Immature natural killer cell (primary cell): ENCODE measurements at places on chromosomes 12 and 14. TPM values are rescaled to one million over a fixed set of nuclear protein-coding genes. Genes with fewer than 3 reads are reported as not detected.

DNA sequence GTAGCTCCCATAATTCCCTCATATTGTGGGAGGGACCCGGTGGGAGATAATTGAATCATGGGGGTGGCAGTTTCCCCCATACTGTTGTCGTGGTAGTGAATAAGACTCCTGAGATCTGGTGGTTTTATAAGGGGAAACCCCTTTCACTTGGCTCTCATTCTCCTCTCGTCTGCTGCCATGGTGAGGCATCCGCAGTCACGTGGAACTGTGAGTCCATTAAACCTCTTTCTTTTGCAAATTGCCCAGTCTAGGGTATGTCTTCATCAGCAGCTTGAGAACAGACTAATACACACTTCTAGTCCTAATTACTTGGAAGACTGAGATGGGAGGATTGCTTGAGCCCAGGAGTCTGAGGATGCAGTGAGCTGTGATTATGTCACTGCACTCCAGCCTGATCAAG is 64.4 kb downstream of the TMX1 start:
- H3K27me3 ChIP-seq, result peaks cover 11% of the 10 kb centered on the region
- no peak overlapping the region for H3K27ac ChIP-seq
- no peak overlapping the region for H3K4me3 ChIP-seq
- no peaks in the 10 kb centered on the region for H3K4me1 ChIP-seq
- H3K36me3 ChIP-seq, result no peaks in the 10 kb centered on the region
- DNase-seq, result no peak

GRCh38 chr12:2347844-2348481 is 295.2 kb downstream of the CACNA1C start:
- H3K4me3 ChIP-seq, result no peak overlapping the region
- no peaks in the 10 kb centered on the region for H3K36me3 ChIP-seq
- no peak for DNase-seq
- H3K4me1 ChIP-seq, result no peaks in the 10 kb centered on the region
- no peaks in the 10 kb centered on the region for H3K27me3 ChIP-seq

DNA sequence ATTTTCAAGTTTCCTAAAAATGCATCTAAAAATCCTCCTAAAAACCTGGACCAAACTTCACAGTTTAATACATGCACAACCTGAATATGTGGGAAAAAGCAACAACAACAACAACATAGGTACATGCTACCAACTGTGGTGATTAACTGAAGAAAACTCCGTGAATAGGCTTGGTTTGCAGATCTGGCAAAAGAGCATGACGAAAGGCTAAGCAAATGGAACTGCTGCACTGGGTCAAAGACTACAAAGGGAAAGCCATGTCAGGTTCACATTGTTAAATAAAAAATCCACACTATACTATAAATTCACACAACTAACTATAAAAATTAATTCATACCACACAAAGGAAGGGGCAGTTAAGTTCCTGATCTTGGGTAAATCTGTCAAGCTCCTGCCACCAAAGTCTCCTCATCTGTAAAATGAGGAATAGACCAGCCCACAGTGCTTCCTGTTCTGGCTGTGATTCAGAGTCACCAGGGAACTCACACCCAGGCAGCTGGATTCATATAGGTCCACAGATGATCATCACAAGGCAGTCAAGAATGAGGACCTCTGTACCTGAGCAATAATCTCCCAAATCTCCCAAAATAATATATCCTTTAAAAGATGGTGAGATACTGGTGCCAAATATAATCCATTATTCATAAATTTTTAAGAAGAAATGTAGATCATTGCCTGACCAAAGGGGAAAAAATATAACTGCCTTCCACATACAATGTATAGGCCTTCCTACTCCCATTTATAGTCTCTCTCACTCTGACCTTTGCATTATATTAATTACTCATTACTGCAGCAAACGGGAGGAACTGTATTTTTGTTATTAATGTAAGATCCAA is 7.0 kb downstream of the CORO1C start:
- H3K27me3 ChIP-seq, result no peaks in the 10 kb centered on the region
- H3K4me3 ChIP-seq, result no peak overlapping the region
- H3K4me1 ChIP-seq, result peaks cover 29% of the 10 kb centered on the region

GRCh38 chr14:106203438-106203837 is 677.1 kb downstream of the TMEM121 start:
- no peak overlapping the region for H3K27ac ChIP-seq
- no peaks in the 10 kb centered on the region for H3K4me1 ChIP-seq
- H3K4me3 ChIP-seq, result no peak overlapping the region
- H3K36me3 ChIP-seq, result no peaks in the 10 kb centered on the region
- DNase-seq, result no peak

Gene KRT71
- not detected for polyA plus RNA-seq

Gene JPH4
- not detected for polyA plus RNA-seq

Gene TMTC1
- not detected for polyA plus RNA-seq

Gene TMEM30B
- polyA plus RNA-seq, result 0.91 TPM

Gene DIO2
- polyA plus RNA-seq, result not detected

GRCh38 chr12:55698965-55699364 is 8.7 kb downstream of the ITGA7 start:
- H3K36me3 ChIP-seq, result no peaks in the 10 kb centered on the region
- no peak overlapping the region for H3K4me3 ChIP-seq
- H3K27me3 ChIP-seq, result peaks cover 6% of the 10 kb centered on the region
- H3K4me1 ChIP-seq, result no peaks in the 10 kb centered on the region

- H3K4me1 ChIP-seq, result no peaks in the 10 kb centered on the region
- no peak overlapping the region for H3K27ac ChIP-seq
- DNase-seq, result no peak
- no peaks in the 10 kb centered on the region for H3K27me3 ChIP-seq
- no peaks in the 10 kb centered on the region for H3K36me3 ChIP-seq
- no peak overlapping the region for H3K4me3 ChIP-seq
Observed at GRCh38 chr12:58870595-58870994, 49.7 kb downstream of the LRIG3 start.

DNA sequence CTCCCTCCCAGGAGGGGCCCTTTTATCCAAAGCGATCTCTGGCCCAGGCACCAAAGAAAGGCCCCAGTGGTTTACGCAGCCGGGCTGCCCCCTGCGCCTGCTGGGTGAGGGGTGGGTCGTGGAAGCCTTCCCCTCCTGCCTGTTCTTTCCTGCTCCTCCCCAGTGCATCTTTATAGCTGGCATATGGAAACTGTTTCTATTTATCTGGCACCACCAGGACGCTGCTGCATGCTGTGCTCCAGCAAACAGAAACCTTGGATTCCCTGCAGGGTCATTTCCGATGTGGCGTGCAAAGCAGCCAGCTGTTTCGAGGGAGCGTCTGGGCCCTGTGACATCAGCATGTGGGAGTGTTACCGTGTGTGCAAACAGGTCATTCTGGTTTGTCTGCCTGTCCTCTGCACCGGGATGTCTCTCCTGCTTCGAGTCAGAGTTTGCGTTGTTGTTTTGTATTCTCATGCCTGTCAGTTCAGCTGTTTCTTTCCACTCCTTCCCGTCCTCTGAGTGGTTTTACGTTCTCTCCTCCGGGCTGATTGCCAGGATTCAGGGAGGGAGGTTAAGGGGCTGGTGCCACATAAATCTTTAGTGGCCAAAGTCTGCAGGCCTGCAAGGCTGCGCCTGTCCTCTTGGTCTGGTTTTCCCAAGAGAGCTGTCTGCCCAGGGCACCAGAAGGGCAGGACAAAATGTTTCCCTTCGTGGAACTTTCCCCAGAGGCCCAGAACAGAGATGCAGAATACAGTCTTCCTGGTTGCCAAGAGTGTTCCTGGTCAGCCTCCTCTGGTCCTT is 24.6 kb downstream of the TPCN1 start:
- no peak overlapping the region for H3K27ac ChIP-seq
- H3K27me3 ChIP-seq, result peaks cover 3% of the 10 kb centered on the region
- H3K4me1 ChIP-seq, result no peaks in the 10 kb centered on the region
- no peaks in the 10 kb centered on the region for H3K36me3 ChIP-seq
- no peak for DNase-seq

Gene TAS2R43
- not detected for polyA plus RNA-seq

GRCh38 chr12:95413576-95413975 is 60.4 kb upstream of the METAP2 start:
- H3K4me3 ChIP-seq, result no peak overlapping the region
- DNase-seq, result no peak
- peaks cover 8% of the 10 kb centered on the region for H3K27me3 ChIP-seq
- H3K27ac ChIP-seq, result no peak overlapping the region

- no peak overlapping the region for H3K27ac ChIP-seq
- H3K36me3 ChIP-seq, result no peaks in the 10 kb centered on the region
- no peak for DNase-seq
Observed at GRCh38 chr14:104159990-104160389, 21.6 kb downstream of the KIF26A start.

Gene TMEM119
- not detected for polyA plus RNA-seq

DNA sequence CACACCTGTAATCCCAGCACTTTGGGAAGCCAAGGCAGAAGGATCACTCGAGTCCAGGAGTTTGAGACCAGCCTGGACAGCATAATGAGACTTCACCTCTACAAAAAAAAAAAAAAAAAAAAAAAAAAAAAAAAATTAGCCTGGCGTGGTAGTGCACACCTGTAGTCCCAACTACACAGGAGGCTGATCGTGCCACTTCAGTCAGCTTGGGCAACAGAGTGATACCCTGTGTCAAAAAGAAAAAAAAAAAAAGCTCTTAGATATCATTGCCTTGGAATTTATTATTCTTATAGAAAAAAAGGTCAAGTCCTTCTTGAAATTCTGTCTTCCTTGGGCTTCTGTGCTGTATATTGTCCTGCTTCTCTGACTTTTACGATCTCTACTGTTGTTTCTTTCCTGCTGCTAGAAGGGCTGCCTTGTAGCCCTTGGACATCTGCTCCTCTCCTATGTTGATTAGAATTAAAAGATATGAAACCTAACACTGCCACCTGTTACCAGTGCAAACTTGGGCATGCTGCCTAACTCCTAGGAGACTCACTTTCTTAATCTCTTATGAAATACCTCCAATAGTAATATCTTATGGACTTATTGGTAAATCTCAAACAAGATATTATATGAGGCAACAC is 5.7 kb downstream of the TMEM19 start:
- no peaks in the 10 kb centered on the region for H3K27me3 ChIP-seq
- no peak overlapping the region for H3K4me3 ChIP-seq
- H3K27ac ChIP-seq, result no peak overlapping the region
- H3K4me1 ChIP-seq, result peaks cover 18% of the 10 kb centered on the region
- no peak for DNase-seq

GRCh38 chr14:51180577-51180976 is 59.5 kb upstream of the TMX1 start:
- peaks cover 2% of the 10 kb centered on the region for H3K27me3 ChIP-seq
- H3K36me3 ChIP-seq, result no peaks in the 10 kb centered on the region
- no peaks in the 10 kb centered on the region for H3K4me1 ChIP-seq
- no peak overlapping the region for H3K4me3 ChIP-seq
- DNase-seq, result no peak
- H3K27ac ChIP-seq, result no peak overlapping the region

- peak overlapping the region; percentile 41 for H3K27ac ChIP-seq
- H3K27me3 ChIP-seq, result peaks cover 6% of the 10 kb centered on the region
- H3K4me1 ChIP-seq, result peaks cover 64% of the 10 kb centered on the region
- H3K4me3 ChIP-seq, result peak overlapping the region; percentile 53
- DNase-seq, result no peak
Observed at GRCh38 chr12:120473807-120474615, 4.5 kb upstream of the SRSF9 start.

- H3K4me1 ChIP-seq, result peaks cover 22% of the 10 kb centered on the region
- H3K4me3 ChIP-seq, result no peak overlapping the region
- H3K36me3 ChIP-seq, result no peaks in the 10 kb centered on the region
- no peak for DNase-seq
- H3K27me3 ChIP-seq, result peaks cover 2% of the 10 kb centered on the region
- no peak overlapping the region for H3K27ac ChIP-seq
Observed at GRCh38 chr12:14984036-14984435, 11.2 kb downstream of the PDE6H start.

GRCh38 chr12:25521625-25522256 is 31.3 kb downstream of the LMNTD1 start:
- H3K4me1 ChIP-seq, result peaks cover 22% of the 10 kb centered on the region
- H3K4me3 ChIP-seq, result no peak overlapping the region
- DNase-seq, result no peak

DNA sequence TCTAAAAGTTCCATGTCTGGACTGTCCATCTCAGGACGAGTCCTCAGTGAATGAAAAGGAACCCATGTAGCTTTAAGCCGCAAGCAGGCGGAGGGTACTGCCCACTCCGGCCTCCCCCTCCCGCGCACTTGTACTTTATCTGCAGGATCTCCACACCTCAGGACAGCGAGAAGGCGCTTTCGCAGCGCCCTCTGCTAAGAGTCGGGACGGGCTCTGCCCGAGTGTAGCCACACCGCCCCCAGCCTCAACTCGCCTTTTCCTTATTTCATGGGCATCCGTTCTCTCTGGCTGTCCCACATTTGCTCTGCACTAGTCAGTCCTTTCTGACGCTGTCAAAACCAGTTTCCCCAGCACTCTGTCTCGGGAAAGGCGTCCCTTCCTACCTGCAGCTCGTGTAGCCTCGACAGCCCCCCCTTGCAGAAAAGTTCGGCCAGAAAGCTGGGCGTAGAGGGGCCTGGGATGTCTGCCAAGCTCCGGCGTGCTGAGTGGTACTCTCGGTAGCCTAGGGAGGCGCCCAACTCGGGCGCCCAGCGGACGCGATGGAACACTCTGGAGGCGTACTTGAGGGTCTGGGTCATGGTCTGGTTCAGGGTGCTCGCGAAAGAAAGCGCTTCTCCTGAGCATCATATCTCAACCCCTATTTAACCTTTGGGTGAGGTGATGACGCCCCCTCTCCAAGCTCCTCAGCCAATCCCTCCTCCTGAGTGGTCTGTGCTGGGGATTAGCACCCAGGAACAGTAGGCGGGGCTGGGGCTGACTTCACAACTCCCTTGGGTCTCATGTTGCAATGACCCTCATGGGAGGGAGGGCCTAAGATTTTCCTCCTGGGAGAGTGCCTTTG is at the start of gene CYP27B1:
Gene CYP27B1, minus strand, starts transcription at position 615 of the 841 bp plus-strand sequence. Its CDS starts 37 bp downstream, at position 578.
- peaks cover 9% of the 10 kb centered on the region for H3K36me3 ChIP-seq
- H3K4me3 ChIP-seq, result peak within 1 kb of the TSS; percentile 71
- H3K4me1 ChIP-seq, result peaks cover 41% of the 10 kb centered on the region
- no peak for DNase-seq
- peaks cover 30% of the 10 kb centered on the region for H3K27me3 ChIP-seq
